ENCODE measurements at places on chromosomes 11 and 22.

DNA sequence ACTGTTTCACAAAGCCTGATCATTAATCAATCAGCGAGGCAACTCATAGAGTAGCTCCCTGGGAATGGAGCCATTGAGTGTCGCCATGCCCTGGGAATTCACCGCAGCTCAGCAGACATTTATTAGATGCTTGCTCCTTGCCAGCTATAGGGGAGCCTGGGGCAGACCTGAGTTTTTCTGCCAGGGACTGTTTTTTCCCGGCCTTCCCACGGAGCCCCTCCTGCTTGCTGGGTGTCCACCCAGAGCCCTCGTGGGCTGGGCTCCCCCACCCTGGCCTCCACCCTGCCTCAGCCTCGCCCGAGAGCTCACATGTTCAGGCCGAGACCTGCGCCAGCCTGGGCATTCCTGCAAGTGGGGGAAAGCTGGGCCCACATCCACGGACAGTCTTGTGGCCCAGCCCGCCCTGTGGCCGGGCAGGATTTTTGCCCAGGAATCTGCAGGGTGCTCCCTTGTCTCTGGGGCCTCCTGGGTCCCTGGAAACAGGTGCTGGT lies 64.9 kb downstream of the SMIM38 start:
- DNase-seq: no peak

- no peak for DNase-seq
Measured at GRCh38 chr22:40894417-40894816, 32.5 kb upstream of the DNAJB7 start.

DNA sequence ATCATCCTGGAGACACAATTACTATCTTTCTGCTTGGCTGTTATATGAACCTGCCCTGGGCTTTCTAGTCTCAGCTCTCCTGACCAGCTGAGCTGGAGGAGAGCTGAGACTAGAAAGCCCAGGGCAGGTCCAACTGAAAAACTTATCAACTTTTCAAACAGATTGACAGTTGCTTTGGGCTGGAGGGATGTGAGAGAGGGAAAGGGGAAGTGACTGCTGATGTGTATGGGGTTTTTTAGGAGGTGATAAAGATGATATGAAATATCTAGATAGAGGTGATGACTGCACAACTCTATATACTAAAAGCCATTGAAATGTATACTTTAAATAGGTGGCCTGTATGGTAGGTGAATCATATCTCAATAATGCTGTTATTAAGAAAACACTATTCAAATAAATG lies 60.2 kb upstream of the CHRM4 start:
- DNase-seq: no peak

GRCh38 chr11:82906931-82907330 lies 5.4 kb downstream of the DDIAS start:
- DNase-seq: no peak

- no peak for DNase-seq
Measured at GRCh38 chr11:34345540-34345876, 12.3 kb downstream of the ABTB2 start.

DNA sequence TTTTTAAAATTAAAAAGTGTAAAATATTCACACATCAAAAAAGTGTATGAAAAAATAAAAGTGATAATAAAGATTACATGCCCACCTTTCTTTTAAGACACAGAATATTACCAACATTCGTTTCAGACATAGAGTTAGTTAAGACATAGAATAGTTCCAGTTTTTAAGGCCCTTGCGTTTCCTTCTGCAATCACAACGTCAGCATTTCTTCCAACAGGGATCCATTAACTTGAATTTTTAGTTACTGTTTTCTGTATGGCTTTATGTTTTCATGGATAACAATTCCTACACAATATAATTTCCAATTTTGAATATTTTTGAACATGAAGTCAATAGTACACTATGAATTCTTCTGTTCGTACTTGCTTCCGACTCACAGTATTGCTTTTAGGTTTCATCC lies 170.8 kb upstream of the C11orf87 start:
- DNase-seq: no peak

- no peak for DNase-seq
Measured at GRCh38 chr11:64655941-64656601, 65.1 kb downstream of the SLC22A12 start.

- no peak for DNase-seq
Measured at GRCh38 chr11:71285111-71285510, 32.7 kb upstream of the SHANK2 start.

DNA sequence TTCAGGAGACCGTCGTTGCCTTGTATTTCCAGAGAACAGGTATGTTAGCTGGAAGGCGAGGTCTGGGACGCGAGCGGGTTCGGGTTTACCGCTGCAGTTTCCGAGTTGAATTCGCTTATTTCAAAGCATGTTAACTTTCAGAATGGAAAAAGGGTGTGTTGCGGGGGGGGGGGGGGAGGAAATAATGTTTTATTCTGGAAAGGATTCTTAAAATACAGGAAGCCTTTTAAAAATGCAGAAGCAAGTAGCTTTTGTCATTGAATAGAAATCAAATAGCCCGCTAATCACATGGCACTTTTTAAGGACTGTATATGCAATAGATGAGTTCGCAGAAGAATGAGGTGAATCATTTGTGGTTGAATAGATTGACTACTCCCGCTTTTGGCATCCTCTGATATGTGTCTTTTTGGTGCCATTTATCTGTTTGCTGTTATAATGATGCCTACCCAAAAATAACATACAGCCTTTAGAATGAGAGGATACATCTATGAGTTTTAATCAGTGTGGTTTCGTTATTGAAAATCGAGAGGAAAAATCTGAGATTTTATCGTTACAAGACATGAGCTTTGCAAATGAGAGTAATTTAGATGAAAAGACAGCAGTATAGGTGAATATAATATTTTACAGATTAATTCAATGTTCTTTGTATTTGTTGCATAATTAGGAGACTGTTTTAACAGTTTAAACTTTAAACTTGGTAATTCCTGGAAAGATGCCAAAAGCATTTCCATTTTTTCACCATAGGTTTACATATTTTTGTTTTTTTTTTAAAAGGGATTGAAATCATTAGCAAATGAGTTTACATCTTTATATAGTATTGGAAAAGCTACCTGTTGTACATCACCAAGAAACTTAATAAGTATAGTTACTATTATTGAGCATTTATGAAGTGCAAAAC lies 1.7 kb downstream of the PDE3B start:
- peak; percentile 43 for DNase-seq

- peak; percentile 35 for DNase-seq
Measured at GRCh38 chr11:120335556-120335907, 681 bp upstream of the ARHGEF12 start.

DNA sequence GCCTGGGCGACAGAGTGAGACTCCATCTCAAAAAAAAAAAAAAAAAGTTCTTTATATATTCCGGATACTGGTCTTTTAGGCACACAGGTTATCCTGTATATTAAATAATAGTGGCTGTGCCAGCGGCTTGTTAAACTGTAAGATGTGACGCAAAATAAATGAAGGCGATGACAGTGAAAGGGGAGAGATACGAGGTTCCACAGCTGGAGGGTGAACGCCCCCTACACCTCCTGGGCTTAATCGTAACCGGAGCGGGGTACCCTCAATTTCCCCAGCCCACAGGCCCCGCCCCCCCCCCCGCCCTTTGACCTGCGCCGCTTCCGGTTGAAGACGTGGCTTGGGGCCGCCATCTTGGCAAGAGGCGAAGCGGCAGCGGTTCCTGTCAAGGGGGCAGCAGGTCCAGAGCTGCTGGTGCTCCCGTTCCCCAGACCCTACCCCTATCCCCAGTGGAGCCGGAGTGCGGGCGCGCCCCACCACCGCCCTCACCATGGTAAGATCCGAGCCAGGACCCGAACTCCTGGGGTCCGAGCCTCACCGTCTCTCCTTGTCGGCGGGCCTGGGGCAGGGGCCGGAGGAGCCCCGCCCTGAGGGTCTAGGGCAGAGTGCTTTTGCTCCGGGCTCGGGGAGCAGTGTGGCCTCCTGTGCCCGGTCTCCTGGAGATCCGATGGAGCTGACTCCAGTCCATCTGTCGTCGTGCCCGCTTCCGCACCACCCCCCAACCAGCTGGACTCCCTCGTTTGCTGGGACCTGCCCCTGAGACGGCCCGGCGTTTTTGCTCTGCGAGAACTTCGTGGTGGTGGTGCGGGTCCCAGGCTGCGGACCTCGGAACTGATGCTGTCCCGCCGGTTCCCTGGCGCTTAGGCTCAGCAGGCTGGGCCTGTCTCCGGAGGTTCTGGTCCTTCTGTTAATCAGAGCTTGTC lies at the start of gene ARCN1:
Gene ARCN1 (plus strand): TSS at position 349 of the 920 bp plus-strand sequence. CDS start 139 bp downstream, at position 488.
- peak; percentile 90 for DNase-seq

- DNase-seq: peak; percentile 50
Measured at GRCh38 chr11:86869966-86870570, 69.7 kb downstream of the PRSS23 start.

DNA sequence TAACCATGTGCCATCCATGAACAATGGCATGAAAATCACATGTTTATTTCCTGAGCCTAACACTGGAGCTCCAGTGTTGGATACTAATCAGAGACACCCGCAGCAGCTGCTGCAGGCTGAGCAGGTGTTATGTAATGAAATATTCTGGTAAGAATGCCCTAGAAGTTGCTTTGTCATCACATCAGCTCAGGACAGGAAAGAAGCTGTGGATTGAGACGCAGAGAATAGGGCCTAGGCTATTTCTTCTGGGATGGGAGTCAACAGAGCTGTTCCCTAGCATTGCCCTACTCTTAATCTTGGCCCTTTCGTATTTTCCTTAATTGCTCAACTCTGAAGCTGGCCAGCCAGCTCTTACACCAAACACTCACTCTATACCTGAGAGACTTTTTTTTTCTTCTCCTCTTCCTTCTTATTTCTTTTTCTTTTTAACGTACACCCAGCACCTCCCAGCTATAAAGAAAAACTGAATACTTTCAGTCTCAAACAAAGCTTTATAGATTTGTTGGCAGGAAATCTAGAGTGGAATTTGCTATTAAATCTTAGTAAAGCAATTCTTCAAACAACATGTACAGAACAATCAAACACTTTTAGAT lies 31.9 kb downstream of the RASSF10 start:
- DNase-seq: no peak

DNA sequence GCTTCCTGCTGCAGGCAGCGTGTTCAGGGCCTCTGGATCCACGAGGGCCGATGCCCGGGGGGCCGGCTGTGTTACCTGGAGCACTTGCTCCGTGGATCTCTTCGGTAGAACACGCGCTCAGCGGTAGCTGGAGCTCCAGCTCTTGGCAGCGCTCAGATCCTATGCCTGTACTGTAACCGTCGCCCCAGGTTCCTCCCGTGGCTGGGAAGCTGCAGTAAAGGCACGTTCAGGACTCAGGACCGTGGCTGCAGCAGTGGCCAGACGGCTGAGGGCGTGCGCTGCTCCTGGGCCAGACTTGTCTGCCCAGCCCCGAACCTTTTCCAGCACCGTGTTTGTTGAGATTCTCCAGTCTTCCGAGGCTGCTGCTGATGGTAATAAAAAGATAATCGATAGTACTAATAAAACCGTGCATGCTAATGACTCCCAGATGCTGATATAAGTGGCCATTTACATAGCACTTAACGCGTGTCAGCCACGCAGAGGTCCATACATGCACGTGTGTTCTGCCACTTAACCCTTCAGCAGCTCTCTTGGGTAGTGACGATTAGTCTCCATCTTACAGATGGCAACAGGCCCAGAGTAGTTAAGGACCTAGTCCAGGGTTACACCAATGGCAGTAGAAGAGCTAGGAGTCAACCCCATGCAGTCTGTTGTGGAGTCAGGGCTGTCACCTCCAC lies 1.4 kb downstream of the MOV10L1 start:
- DNase-seq: no peak

GRCh38 chr11:64204464-64204989 lies 2.0 kb upstream of the FERMT3 start:
- peak; percentile 90 for DNase-seq

GRCh38 chr22:16831257-16831656 lies 6.0 kb upstream of the XKR3 start:
- no peak for DNase-seq

GRCh38 chr11:4039011-4039410 lies 55.6 kb upstream of the RRM1 start:
- DNase-seq: no peak

- no peak for DNase-seq
Measured at GRCh38 chr22:30427871-30428270, 2.3 kb downstream of the MTFP1 start.

DNA sequence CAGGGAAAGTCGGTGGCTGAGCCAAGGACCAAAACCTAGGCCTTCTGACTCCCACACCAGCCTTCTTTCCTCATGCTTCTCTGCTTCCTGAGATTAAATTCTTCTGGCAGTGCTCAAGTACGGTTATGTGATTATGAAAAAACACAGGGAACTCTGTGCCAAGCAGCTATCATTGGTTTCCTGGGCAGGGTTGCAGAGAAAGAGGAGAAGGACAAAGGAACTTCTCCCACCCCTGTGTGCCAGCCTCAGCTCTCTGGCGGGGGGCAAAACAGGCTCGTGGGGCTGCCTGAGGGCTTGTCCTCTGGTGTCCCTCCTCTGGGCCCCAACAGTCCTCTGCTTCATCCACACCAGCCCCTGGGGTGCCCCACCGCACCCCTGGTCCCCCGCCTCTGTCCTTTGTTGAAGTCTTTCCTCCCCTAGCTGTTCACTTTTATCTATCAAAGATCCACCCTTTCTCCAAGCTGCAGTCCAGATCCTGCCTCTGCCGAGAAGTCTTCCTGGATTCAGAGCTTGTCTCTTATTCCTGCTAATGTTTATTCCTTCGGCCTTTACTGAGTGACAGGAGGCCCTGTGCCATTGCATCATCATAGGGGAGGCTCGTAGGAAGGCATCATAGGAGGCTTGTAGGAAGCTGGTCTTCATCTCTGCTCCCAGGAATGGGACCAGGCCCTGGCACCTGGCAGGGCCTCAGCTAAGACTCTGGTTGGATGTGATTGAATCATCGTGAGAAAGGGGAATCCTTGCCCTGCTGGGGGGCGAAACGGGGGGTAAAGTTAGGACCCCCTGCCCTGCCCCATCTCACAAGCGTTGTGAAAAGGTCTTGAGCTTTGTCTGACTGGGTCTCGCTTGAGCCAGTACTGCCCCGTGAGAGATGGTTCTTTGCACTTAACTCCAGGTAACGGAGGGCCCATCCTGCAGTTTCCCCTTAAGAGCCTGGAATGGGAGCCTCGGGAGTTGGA lies 11.5 kb upstream of the FTH1 start:
- no peak for DNase-seq

GRCh38 chr11:76638270-76639197 lies 32.0 kb downstream of the LRRC32 start:
- no peak for DNase-seq

DNA sequence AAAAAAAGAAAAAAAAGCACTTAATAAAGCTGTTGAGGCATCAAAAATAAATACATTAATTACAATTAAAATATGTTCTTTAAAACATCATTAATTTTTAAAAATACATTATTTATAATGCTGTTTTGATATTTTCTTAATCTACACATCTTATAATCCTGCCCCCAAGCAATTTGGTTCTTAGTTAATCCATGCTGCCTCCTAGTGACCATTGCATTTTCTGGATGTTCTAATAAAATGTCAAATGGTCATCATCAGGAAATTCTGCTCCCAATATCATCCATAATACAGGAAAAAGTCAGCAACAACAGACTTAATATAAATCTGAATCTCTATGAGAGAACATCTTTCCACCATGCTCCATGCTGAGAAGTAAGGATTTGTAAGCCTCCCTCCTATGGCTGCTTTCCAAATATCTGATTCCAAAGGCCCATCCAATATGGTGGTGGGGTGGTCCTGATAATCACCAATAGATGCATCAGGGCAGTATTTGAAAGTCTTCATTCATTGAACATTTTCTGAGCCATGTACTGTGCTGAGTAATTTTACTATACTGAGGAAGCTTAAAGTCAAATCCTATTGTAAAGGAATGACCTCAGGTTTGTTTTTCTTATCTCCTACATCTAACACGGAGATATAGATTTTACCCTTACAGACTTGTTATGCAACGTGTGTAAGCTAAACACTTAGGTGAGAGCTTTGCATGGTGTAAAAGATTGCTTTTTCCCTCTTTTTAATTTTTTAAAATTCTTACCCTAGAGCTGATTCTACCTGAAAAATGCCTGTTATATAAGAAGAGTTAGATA lies 124.7 kb upstream of the BMAL1 start:
- DNase-seq: no peak
